ENCODE measurements at places on chromosomes 7 and 10. TPM values are rescaled to one million over a fixed set of nuclear protein-coding genes. Genes with fewer than 3 reads are reported as not detected.
A peak's percentile ranks its signal among the peaks of the same experiment; 100 is the strongest.

The ACTR3C gene
- total RNA-seq: 4.3 TPM

The SRRM3 gene
- total RNA-seq: 4.9 TPM

- DNase-seq: peak; percentile 87
Observed at GRCh38 chr10:130812381-130813148, 499.0 kb downstream of the TCERG1L start.

The PLXNA4 gene
- total RNA-seq: 6.6 TPM

GRCh38 chr10:79494871-79495705 lies 17.2 kb upstream of the EIF5AL1 start:
- DNase-seq: no peak

GRCh38 chr7:71594736-71595135 lies 462.8 kb downstream of the GALNT17 start:
- DNase-seq: no peak

GRCh38 chr10:91745090-91745831 lies 53.0 kb upstream of the TNKS2 start:
- no peak for DNase-seq

DNA sequence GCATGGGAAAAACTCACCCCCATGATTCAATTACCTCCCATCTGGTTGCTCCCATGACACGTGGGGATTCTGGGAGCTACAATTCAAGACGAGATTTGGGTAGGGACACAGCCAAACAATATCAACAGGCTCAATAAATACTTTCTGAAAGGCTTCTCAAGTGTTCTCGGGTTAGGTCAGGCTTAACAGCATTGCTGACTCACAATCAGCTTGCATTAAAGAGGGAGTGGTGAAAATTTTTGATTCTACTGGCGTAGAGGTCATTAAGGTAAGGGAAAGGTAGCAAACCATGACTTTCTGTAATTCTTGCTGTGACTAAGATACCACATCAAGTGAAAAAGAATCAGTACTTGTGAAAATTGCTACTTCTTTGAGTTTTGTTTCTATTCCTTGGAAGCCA lies 126.4 kb downstream of the JCAD start:
- DNase-seq: no peak

The RBM20 gene
- total RNA-seq: 5.3 TPM

DNA sequence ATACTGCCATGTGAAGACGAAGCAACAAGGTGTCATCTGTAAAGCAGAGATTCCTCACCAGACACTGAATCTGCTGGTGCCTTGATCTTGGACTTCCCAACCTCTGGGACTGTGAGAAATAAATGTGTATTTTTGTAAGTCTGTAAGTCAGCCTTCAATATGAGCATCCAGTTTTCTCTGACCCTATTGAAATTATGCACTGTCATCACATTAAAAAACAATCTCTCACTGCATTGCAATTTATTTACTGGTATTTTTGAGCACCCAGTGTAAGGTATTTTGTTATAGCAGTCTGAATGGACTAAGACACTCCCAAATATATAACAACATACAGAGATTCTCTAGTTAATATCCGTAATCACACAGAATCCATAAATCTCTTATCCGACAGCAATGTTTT lies 77.5 kb upstream of the CDK6 start:
- no peak for DNase-seq

DNA sequence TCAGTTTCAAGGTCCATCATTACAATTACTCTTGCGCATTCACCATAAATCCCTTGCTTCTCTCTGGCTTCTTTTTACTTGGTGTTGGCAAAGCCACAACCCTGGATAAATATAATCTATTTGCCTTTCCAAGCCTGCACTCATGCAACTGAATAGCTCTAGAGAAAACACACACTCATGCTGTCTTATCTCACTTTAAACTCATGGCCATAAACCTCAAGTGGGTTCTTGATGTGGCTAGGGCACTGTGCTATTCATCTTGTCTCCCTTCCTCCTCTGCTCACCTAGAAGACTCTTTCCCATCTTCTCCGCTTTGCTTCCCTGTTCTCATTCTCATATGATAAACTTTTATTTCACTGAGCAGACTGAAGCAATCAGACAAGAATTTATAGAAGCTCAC lies 165.4 kb upstream of the MTPN start:
- no peak for DNase-seq

- DNase-seq: peak; percentile 81
Observed at GRCh38 chr10:48670978-48671913, 13.4 kb upstream of the WDFY4 start.

DNA sequence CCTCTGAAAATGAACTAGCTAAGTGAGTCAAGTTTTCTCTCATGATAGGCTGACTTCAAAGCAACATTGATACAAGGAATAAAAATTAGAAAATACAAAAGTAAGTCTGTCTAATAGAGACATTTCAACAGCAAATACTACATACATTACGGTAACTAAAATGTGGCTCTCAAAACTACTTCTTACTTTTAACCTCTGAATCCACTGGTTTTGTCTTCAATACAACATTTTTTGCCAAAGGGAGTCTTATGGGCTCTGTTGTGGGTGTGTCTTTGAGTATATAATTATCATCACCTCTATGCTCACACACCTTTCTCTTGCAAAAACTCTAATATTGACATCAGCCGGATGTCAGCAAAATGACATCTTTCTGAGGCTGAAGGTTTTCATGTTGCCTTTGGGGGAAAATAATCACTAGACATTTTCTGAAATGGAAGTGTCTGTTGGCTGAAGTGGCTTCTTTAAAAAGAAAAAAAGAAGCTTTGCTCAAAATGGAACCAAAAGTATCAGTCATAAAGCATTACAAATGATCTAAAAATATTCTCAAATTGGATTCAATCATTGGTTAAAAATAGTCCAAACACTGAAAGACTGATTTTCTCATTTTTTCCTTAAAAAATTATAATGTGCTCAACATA lies 41.8 kb upstream of the FAM133B start:
- DNase-seq: no peak

The DRGX gene
- not detected for total RNA-seq

- DNase-seq: no peak
Observed at GRCh38 chr10:132162021-132162531, 24.7 kb upstream of the DPYSL4 start.

DNA sequence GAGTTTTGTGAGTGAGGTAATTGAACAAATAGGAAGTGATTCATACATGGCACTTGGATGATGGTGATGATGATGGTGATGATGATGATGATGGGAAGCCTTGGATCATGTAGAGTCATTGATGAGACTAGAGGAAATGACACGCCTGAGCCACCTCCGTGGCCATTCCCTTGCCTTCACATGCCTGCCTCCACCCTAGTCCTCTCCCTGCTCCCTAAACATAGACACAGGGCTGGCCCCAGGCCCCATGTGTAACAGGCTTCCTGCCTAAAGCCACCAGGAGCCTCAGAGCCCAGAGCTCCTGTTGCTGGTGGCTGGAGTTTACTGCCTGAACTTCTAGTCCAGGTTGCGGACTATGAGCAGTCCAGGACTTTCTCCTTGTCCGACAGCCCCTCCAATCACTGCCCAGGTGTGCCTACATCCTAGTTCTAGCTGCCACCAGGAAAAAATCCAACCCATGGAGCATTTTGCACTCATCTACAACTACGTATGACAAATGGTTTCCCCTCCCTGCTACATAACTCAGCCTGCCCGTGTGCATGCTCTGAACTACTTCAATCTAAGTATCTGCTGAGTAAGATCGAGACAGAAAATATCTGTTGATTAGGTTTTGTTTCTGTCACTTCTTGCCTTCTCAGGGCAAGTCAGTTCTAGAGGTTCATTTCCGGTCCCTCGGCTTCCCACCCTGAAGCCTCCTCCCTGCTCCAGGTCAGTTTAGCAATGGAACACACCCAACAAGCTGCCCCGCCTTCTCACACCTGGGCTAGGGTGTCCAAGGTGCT lies 35.5 kb upstream of the KDM7A start:
- DNase-seq: no peak

GRCh38 chr10:108662975-108663374 lies 1260.3 kb downstream of the XPNPEP1 start:
- no peak for DNase-seq

The ANKRD7 gene
- 1.2 TPM for total RNA-seq

DNA sequence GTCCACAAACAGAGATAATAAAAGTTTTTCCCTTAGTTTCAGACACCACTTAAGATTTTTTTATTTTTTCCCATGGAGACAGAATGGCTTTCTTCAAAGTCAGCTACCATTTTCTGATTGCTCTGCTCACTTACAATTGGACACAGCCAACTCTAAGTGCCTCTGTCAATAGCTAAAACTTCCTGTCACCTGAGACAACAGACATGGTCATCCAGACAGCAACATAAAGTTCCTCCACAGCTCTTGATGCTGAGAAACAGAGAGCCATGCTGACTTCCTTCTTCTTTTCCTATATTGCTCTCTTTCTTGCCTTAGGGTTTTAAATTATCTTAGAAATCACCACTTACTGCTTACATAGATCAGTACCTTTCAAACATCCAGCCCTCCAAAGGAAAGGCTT lies 12.0 kb downstream of the ZNF800 start:
- no peak for DNase-seq

The EGR2 gene
- 1.7 TPM for total RNA-seq

Data from esophagus muscularis mucosa (tissue), 4 donors.